Kidney (tissue), 22 donors: ENCODE measurements at places on chromosomes 4 and X.

- no peak for DNase-seq
Observed at GRCh38 chr4:90057091-90057490, 70.1 kb upstream of the CCSER1 start.

- peak; percentile 87 for DNase-seq
Observed at GRCh38 chr4:123599920-123600810, 203.6 kb downstream of the SPRY1 start.

DNA sequence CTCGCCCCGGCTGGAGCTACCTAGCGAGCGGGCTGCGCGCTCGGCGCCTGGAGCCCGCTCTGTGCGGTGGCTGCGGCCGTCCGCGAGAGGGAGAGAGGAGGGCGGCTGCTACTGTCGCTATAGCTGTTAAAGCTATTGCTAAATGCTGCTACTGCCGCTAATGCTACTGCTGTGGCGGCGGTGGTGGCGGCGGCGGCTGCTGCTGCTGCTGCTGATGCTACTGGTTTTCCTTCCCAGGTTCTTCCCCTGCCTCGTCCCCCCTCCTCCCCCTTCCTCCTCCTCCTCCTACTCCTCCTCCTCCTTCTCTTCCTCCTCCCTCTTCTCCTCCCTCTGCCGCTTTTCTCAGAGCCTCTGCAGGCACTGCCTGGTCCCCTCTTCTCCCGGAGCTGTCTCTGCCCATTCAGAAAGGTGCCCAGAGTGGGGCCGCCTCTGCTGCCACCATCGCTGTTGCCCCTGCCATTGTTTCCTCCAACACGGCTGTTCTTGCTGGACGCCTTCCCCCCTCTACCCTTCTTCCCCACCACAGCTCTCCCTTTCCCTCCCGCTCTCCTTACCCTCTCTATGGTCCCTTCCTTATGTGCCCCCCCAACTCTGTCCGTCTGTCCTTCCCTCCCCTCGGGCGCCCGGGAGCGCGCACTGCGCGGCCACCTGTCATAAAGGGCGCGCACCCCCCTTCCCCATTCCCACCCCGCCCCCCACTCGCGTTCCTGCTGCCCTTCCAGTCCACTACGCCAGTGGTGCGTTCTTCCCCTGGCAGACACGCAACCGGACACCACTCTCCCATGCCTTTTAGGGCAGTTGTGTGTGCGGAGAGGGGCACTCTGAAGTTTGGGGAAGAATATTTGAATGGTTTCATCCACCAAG, at the start of gene NEXMIF:
Gene NEXMIF, minus strand, starts transcription at position 228 of the 864 bp plus-strand sequence.
- peak; percentile 72 for DNase-seq

DNA sequence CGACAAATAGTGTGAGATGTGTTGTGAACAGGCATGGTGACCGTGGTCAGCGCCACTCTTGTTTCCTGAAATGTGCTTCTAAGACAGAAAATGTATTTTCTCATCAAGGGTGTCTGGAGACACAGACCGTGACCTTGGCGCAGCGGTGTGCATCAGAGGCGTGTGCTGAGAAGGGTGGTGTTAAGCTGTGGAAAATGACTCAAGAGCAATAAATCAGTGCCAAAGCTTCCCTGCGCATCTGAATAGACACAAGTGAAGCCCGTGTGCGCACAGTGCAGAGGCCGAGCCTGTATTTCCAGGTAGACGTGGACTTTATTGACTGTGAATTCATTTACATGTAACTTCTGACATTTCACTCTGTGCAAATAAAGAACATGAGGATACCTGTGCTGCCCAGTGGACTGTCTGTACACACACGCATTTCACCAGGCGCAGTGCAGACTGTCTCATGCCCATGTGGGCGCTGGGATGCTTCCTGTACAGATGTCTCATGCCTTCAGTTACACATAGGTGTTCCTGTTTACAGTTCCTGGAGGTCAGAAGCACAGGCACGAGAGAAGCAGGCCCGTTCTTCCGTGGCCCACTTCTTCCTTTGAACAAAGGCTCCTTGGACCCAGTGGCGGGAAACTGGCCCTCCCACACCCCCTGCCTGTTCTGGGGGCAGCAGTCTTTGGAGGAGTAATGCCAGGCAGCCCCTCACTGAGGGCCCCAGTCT, 31.9 kb downstream of the NSG1 start:
- DNase-seq: peak; percentile 44

DNA sequence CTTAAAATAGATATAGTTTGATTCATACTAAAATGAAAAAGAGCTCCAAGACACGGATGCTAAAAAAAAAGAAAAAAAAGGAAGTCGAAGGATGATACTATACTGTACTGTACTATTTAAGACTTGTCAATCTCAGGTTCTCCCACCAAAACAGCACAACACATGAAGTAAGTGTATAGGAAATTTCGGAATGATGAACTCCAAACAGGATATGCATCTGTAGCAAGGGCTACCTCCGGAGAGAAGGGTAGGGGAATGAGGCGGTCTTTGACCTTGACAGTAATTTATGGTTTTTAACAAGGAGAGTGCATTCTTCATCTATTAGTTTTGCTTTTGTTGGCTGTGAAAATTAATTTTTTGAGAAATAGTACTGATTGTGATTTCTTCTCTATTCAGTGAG, 541 bp upstream of the FIP1L1 start:
- peak; percentile 21 for DNase-seq
